ENCODE measurements at places on chromosomes 5 and 9.

GRCh38 chr9:16828340-16829281 is 41.9 kb downstream of the BNC2 start:
- no peak for DNase-seq

DNA sequence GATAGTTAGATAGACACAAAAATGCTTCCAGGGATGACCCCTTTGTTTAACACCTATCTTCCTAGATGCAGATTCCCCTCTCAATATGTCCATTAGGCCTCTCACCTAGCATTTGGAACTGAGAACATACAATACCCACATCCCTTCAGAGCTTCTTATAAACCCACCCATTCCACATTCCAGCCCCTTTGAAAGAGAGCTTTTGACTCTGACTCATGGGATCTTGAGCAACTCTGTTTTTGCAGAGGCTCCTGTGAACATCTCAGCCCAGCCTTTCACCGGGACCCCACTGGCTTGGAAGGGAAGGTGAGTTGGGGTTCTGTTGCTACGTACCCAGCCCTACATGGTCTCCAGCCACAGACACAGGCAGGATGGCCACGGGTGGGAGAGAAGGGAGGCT is 195.5 kb downstream of the FRMD3 start:
- DNase-seq: no peak

GRCh38 chr5:112576298-112576925 is 157.3 kb upstream of the EPB41L4A start:
- no peak for DNase-seq

GRCh38 chr5:38837416-38837815 is 8.4 kb upstream of the OSMR start:
- no peak for DNase-seq

- no peak for DNase-seq
Observed at GRCh38 chr5:67693956-67694809, 497.6 kb upstream of the CD180 start.

DNA sequence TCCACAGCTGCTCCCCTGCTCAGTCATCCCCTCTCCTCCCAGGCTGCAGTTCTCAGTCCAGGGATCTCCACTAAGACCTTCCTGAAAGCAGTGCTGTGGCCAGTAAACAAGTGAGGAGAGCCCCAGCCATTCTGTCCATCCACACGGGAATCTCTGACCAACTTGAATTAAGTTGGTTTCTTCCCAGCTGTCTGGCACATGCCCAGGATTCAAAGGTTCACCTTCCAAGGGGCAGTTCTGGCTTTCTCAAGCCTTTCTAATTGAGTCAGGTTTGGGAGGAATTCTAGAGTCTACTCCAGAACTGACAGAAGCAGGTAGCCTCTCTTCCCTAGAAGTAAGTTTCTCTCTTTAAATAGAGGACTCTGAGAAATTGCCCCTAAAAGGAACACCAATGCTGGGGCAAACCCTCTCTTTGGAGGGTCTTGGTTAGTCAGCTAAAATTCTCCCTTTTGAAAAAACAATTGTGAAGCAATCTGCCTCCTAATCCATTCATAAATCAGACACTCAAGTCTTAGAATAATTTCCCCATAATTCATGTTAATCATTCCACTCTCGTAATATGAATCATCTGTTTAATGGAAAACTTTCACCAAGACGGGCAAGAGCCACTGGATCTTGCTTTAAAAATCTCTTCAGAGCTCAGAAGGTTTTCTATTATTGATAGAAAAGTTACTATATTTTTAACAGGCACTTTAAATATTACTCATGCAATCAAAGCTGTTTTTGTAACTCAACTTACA is 133.8 kb downstream of the SPOCK1 start:
- no peak for DNase-seq

DNA sequence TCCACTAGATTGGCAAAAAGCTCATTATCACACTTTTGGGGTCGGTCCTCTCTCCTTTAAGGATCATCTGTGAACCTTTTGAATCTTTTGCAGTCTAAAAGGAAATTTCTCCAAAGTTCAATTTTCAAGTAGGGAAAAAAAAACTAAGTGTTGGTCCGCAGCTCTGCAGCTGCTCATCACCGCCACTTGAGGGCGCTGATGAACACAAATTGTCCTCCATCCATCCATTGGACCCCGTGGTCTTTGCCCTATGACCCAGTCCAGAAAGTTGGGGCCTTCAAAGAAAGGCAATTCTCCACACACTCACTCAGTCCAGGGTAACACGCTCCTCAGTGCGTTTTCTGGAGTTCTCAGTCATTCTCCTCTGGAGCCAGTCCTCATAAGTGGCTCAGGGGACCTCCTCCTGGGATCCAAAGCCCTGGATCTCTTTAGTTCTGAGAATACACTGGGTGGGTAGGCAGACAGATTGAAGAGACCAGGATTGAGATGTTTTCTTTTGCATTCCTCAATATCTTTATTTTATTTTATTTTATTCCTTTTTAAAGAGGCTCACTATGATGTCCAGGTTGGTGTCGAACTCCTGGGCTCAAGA is 63.6 kb upstream of the SLC28A3 start:
- no peak for DNase-seq

- no peak for DNase-seq
Observed at GRCh38 chr9:134025606-134026541, 593 bp downstream of the BRD3OS start.

DNA sequence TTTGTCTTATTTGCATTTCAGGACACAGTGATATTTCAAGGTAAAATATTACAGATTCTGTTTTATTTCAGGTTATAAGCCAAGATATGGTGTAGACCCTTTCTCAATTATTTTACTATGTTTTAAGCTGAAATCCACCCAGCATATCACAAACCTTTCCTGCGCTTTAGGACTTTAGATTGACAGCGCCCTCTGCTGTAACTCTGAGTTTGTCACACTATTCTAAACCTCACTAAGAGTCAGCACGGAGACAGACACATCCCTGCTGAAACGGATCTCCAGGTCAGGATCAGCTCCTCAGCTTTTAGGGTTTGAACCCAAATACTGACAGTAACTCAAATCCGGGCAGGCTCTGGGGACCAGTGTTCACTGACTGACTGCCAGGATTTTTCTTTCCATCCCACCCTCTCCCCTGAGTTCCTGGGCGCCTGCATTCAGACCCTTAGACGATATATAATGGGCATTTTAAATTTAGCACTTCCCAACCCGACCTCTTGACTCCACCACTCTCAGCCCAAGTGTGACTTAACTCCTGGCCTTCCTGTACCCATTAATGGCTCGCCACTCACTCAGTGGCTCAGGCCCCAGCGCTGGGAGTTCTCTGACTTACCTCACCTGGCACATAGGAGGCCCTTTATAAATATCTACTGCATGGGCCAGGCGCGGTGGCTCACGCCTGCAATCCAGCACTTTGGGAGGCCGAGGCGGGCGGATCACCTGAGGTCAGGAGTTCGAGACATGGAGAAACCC is 33.5 kb downstream of the TLX3 start:
- DNase-seq: peak; percentile 34

- DNase-seq: no peak
Observed at GRCh38 chr5:83118471-83118870, 41.1 kb downstream of the XRCC4 start.

DNA sequence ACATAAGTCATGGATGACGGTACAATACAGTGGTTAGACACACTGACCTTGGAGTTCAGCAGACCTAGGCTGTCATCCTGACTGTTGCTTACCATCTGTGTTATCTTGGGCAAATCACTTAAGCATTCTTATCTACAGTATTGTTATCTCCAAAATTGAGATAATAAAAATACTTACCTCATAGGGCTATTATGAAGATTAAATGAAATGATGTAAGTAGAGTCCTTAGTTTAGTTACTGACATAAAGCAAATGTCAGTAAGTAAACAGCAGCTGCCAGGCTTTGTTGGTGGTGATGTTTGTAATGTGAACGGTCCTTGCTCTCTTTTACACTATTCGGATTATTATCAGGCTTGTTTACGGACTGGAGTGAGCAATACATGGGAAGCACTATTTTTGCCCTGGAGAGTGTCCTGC is 107.3 kb upstream of the DPYSL3 start:
- DNase-seq: no peak

DNA sequence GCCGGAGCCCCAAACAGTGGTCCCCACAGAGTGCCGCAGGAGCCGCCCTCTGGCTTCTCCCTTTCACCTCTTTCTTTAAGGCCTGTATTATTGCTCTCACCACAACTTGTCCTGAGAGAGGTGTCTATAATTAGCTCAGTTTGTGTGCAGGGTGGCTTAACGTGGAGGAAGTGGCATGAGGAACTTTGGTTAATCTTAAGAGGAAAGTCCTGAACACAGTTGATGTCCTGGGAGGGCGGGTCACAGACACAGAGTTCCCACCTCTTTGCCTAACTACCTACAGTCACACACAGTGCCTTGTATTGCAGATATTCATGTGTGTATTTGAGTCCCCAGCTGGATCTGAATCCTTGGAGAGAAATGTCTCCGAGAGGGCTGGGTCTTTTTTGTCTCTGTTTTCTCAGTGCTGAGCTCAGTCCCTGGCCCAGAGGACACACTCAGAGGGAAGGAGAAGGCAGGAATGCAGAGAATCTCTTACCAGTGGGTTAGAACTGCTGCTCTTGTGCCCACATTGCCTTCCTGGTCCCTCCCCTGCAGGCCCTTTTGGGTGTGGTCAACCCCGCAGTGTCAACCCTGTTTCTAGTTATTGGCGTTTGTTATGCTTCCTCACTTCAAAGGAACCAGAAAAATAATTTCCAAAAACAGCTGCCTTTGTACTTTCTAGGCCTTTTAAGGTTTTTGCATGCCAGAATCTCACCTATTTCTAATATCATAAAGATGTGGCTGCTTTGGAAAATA is 392.5 kb downstream of the KDM4C start:
- DNase-seq: no peak

DNA sequence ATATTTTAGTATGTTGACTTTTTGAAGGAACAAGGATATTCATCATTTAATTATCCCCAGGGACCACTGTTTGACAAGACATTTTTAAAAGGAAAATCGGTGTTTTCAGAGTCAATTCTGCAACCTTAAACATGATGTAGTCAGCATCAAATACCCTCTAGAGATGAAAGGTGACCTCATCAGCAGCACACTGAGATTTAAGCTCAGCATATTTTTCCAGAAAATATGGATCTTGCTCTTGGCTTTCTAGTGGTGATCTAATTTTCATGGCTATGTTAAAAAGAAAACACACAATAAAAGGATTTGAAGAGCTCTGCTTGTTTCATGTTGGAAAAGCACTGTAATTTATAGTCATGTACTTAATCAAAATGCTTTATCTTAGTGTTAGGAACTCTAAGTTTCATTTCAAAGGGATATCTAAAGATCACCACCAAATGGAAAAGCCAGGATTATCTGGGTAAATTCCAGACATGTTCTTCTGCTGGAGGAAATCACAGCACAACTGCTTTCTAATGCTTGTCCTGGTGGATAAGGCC is 487.2 kb downstream of the ENC1 start:
- no peak for DNase-seq

- no peak for DNase-seq
Observed at GRCh38 chr5:37121027-37121426, 128.1 kb downstream of the CPLANE1 start.

Measured in SK-N-MC (cell line).